ENCODE measurements at places on chromosomes 1 and 21.
A peak's percentile ranks its signal among the peaks of the same experiment; 100 is the strongest.

- DNase-seq = no peak
Observed at GRCh38 chr1:115307661-115308060, 30.4 kb downstream of the NGF start.

DNA sequence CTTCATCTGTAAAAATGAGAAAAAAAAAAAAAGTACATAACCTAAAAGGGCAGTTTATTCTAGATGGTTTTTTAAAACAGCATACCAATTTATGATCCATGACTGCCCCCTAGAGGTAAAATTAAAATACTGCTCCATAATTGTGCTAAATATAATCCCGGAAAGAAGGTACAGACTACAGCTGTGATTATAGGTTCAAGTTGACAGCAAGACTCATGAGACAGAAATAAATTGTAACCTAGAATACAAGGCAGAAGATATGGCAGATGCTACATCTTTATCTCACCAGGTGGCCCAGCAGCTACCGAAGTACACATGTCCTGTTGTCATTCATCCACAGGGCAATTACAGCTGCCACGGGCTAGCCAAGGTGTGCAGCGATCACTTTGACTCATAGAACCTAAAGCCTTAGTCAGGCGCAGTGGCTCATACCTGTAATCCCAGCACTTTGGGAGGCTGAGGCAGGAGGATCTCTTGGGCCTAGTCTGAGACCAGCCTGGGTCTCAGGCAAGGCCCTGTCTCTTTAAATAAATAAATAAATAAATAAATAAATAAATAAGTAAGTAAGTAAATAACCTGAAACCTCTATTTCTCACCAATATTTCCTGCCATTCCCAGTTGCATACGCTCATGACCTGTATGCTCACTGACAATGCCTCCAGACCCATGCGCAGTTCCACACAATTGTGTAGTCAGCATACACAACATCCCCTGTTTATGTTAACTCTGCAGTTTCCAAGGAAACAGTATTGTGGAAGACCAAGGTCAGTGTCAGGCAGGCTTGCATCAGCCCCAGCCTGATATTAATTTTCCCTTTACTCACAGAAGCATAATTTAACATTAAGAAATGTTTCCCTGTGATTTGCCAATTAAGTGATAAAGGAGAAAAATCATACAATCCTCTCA, 18.3 kb upstream of the PPIE start:
- peak; percentile 27 for DNase-seq

- no peak for DNase-seq
Observed at GRCh38 chr1:181503171-181503810, 20.0 kb downstream of the CACNA1E start.

DNA sequence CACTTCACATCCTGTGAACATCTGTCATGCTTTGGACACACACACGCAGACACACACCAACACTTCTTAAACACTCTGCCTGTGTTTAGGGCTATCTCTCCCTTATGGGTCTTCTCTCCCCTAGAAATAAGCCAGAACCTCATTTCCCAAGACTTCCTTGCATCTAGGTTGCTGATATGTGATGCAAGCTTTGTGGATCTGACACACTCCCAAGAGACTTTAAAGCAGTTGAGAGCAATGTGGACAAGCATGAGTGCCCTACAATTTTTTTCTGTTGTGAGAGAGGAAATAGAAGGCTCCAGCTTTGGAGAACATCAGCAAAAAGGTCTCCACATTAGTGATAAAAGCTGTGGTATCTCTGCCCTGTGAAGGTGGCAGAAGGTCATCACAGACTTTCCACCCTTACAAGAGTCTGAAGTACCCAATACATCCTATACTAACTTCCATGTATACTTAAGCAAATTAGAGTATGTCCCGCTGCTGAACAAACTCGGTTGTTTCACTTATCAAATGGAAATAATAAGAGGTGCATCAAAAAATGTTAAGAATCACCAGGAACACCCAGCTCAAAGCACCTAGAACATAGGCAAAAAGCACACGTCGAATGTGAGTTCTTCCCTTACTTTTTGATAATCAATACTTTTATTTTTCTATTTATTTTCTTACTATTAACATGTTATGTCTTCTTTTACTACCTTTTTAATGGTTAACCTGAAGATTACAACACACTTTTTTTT, 267.6 kb downstream of the SETD4 start:
- DNase-seq = no peak

GRCh38 chr1:145773423-145773822, 50.5 kb downstream of the RNF115 start:
- no peak for DNase-seq

DNA sequence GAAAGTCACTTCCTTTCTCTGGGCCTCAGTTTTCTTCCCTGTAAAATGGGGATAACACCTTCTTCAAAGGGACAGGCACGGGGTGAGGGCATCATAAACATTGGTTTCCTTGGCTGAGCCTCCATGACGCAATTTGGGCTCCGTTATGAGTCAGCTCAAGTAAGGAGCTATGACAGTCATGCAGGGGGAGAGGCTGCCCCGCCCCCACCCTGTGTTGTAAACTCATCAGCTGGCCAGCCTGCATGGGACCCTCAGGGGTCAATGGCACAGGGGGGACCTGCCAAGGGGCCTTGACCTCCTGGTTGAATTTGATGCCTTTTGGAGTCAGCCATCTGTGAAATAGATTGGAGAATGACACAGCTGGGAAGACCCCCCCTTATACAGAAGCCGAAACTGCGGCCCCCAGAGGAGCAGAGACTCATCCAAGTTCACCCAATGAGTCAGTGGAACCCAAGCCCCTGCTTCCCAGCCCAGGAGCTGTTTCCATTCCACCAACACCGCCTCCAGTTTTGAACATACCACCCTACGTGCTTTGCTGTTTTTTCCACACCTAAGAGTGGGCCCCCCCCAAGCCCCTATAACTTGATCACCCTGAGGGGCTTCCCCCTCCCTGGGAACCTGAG, 36.8 kb upstream of the RUNX3 start:
- no peak for DNase-seq

- no peak for DNase-seq
Observed at GRCh38 chr1:7043191-7043549, 257.9 kb downstream of the CAMTA1 start.

DNA sequence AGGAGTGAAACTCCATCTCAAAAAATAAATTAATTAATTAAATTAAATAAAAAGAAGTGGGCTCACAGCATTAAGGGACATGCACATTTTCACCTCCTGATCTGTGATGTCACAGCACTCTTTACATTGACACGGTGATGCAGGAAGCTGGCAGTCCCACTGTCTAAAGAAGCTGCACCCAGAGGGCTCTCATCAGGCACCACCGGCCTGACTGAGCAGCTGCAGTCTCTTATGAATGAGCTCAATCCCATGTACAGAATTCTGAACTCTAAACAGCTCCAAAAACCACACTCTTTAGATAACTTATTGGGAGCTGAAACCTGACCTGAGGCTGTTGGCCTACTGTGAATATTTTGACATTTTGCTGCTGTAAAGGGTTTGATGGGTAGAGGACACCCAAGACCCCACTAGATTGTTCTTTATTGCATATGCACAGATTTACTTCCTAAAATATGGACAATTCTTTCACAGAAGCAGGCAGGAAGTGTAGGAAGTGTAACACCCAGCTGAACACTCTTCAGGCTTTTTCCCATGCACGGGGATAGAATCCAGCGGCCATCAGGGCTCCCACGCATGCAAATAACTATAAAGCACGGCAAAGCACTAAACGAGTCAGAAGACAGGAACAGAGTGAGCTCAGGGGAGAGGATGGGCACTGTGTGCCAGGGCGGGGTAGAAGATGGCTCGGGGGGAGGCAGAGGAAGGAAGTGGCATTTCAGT, 46.2 kb downstream of the L1TD1 start:
- DNase-seq = peak; percentile 17

- no peak for DNase-seq
Observed at GRCh38 chr1:233885196-233885920, 19.1 kb upstream of the SLC35F3 start.

- peak; percentile 99 for DNase-seq
Observed at GRCh38 chr21:37072274-37072987, 440 bp downstream of the PIGP start.

DNA sequence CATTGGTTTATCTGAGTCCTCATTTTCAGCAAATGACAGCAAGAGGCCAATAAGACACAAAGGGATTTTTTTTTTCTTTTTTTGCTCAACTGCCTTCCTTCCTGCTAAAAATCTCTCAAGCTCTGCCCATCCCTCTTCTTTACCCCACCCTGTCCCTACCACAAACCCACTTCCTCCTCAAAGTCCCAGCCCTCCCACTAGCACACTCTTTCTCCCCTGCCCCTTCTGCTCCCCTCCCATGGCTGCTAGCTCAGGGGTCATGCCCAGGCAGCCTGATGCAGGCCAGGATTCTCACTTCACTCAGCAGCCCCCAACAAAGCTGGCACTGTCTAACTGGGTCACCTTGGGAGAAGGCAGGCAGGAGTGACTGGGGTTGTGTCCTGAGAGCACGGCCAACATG, 28.8 kb upstream of the PPP2R5A start:
- no peak for DNase-seq

DNA sequence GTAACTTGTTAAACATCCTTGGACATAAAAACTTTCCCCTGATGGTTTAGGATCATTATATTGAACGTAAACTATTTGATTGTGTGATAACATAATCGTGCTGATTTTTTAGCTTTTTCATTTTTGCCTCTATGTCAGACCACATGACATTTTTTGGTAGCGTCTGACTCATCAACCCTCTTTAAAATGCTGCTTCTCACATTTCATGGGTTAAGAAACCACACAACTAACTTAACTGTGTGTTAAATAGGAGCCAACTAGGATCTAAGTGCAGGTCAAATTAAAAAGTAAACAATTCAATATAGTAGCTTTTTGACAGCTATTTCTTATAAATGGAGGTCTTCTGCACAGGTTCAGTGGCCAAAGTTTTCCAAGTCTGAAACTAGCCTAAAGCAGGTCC, 9.8 kb downstream of the BTG3 start:
- DNase-seq = no peak

- DNase-seq = no peak
Observed at GRCh38 chr1:206978259-206978658, 8.0 kb upstream of the FCAMR start.

DNA sequence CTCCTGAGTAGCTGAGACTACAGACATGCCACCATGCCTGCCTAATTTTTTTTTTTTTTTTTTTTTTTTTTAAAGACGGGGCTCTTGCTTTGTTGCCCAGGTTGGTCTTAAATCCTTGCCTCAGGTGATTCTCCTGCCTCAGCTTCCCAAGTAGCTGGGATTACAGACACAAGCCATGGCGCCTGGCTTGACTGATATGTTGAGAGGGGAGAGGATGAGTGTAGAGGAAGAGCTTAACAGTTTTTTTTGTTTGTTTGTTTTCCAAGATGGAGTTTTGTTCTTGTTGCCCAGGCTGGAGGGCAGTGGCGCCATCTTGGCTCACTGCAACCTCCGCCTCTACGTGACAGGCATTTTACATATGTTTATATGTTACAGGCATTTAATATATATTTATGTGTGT, 2.5 kb downstream of the SRP9 start:
- no peak for DNase-seq

- DNase-seq = no peak
Observed at GRCh38 chr21:36022427-36023091, 37.8 kb downstream of the SETD4 start.

DNA sequence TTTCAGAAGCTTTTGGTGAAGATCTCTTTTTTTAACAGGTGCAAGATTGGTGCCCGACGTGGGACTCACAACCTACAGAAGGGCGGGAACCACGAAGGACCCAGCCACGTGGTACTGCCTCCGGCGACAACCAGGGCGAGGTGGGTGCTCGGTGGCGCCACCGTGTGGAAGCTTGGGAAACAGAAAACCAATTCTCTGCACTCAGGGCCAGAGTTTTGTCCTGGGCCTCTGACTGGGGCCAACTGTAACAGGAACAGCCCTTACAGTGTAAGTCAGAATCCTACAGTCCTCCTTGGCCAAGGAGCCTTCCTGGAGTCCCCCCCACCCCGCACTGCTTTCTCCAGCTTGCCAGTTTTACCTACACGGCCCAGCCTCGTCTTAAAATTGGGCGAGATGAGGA, 11.6 kb upstream of the S100A7A start:
- DNase-seq = no peak

- DNase-seq = peak; percentile 69
Observed at GRCh38 chr1:3491291-3492246, 37.1 kb downstream of the ARHGEF16 start.

- peak; percentile 35 for DNase-seq
Observed at GRCh38 chr1:152440635-152441471, 26.8 kb upstream of the CRNN start.

GRCh38 chr1:65259816-65260215, 49.5 kb upstream of the DNAJC6 start:
- DNase-seq = no peak

- DNase-seq = no peak
Observed at GRCh38 chr1:117719004-117719403, 113.2 kb downstream of the TENT5C start.

DNA sequence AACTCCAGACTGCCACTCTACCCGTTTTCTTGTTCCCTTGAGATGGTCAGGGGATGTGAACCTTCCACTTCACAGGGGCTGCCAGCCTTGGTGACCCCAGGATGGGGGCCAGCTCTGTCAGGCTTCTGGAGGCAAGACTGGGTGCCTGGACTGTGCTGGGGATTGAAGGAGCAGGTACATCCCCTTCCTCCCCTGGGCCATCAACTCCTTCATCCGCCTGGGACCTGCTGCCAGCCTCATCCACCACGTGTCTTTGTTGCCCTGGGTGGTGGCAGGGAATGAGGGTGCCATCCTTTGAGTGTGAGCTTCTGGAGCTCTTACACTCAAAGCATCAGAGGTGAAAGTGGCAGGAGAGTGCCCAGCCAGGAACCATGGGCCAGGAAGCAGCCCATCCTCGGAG, 139.6 kb downstream of the IGSF21 start:
- no peak for DNase-seq

GRCh38 chr21:34836103-34836932, 167.5 kb downstream of the CLIC6 start:
- DNase-seq = no peak

GRCh38 chr1:234863551-234863971, 253.6 kb upstream of the IRF2BP2 start:
- no peak for DNase-seq

DNA sequence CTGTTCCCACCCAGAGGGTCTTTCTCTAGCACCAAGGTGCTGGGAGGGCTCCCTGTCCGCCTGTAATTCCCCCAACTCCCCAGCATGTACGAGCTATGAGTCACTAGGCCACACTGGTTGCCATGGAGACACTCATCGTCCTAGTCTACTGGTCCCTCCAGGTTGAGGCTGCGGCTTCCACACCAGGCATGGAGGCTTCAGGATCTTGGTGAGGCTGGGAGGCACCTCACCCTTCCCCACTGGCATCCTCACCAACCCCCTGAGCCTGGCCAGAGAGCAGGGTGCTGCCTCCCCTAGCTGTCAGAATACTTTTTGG, 75.6 kb upstream of the KAZN start:
- no peak for DNase-seq

- DNase-seq = peak; percentile 58
Observed at GRCh38 chr1:55213885-55214211, 1.3 kb downstream of the USP24 start.

- DNase-seq = no peak
Observed at GRCh38 chr1:8641377-8641997, 176.0 kb downstream of the RERE start.

DNA sequence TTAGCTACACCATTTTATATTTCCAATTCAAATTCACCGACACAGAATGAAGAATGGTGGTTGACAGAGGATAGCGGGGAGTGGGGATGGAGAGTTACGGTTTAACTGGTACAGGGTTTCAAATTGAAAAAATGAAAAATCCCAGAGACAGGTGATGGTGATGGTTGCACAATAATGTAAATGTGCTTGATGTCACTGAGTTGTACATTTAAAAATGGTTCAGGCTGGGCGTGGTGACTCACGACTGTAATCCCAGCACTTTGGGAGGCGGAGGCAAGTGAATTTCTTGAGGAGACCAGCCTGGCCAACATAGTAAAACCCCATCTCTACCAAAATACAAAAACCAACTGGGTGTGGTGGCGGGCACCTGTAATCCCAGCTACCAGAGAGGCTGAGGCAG, 31.2 kb upstream of the SHCBP1L start:
- no peak for DNase-seq

Data from right kidney (tissue), 9 donors.